ENCODE measurements at places on chromosomes 4 and X.

DNA sequence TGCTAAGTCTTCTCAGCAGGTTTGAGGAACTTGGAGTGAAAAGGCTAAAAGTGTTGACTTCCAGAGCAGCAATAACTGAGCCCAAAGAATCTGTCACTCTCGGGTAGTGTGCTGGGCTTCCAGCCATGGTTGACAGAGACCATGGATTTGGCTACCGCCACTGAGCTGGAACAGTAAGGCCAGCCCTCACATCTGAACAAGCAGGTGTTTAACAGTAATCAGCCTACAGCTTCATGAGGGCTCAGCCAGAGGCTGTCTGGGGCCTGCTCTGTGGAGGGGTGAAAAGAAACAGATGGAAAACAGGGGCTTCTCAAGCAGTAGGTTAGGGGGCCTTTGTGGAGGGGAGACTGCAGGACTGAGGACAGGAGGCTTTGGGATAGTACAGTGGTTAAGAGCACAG lies 14.9 kb downstream of the RASL11B start:
- no peak for DNase-seq

DNA sequence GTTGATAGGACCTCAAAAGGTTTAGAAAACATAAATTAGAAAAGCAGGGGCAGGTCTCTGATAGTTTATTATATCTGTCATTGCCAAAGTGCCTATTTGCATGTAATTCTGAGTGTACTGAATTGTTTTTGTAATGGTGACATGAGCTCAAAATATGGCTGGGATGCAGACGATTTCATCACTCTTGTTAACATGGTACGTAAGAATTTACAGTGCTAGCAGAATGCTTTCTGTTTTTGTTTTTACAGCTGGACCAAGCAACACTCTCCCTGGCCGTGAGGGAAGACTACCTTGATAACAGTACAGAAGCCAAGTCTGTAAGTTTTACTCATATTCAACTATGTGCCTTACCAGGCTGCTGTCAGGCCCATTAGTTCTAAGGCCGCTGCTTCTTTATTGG lies 58.1 kb downstream of the PHEX start:
- no peak for DNase-seq

DNA sequence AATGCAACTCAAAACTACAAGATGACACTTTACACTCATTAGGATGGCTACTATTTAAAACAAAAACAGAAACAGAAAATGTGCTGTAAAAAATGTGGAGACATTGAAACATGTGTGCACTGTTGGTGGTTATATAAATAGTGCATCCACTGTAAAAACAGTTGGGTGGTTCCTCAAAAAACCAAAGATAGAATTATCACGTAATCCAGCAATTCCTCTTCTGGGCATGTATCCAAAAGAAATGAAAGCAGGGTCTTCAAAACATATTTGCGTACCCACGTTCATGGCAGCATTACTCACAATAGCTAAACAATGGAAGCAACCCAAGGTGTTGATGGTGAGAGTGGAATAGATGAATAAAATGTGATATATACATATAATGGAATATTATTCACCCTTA lies 967.2 kb downstream of the TRAM1L1 start:
- DNase-seq: no peak

DNA sequence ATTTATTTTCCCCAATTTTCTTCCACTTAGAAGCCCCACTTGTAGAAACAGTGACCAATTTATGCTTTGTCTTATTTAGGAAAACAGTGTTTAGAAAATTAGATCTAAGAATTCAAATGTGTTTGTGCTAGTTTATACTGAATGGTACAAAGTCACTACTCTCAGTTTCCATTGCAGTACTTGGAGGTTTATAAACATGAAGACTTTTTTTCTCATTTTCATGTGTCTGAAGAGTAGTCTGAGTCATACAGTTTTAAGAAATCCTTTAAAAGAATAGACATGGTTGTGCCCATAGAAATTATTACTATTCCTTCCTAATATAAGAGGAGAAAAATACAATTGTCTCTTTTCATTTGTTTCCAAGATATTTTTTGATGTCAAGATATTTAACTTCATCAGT lies 458.7 kb downstream of the NAF1 start:
- DNase-seq: no peak

DNA sequence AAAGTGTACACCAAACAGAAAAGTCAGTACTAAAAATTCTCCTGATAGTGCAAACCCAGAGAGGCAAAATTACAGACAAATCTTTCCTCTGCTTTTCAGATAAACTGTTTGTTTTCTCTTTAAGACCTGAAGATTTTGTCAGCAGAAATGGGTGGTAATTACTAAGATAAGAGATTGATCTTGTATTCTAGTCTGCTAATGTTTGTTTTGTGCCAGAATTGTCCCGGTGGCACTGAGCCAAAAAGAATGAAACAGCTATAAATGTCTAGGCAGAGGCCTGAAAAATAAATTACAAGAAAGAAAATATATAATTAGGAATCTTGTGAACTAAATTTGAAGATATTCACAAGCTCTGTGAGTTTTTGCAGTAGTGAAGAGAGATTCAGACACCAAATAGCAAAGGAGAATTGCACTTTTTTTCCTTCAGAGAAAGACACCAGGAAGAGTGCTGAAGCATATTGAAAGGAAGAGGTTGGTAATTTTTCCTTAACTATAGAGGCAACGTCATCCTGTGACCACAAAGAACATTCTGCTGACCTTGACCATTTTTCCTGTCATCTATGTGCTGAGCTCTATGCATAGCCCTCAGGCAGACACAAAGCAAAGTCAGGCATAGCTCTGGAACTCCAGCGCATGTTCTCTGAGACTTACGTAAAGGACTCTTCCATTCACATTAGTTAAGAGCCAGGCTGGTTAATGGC lies 314.5 kb upstream of the RASGEF1B start:
- no peak for DNase-seq

GRCh38 chrX:10884246-10884645 lies 226.9 kb upstream of the HCCS start:
- no peak for DNase-seq

DNA sequence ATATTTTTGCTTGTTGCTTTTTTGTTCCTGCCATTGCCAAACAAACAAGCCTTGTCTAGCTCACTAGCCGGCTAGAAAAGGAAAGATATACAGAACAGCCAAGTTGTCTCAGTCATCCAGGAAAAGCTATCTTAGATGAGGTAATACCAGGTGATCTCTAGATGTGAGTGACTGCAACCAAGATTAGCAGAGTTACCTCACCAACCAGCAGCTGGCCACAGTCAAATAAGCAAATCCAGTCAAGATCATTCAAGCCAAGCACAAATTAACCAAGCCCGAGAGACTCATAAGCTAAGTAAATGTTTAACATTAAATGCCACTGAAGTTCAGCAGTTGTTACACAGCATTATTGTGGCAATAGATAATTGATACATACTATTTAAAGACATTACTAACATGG lies 108.6 kb downstream of the CENPC start:
- DNase-seq: no peak

DNA sequence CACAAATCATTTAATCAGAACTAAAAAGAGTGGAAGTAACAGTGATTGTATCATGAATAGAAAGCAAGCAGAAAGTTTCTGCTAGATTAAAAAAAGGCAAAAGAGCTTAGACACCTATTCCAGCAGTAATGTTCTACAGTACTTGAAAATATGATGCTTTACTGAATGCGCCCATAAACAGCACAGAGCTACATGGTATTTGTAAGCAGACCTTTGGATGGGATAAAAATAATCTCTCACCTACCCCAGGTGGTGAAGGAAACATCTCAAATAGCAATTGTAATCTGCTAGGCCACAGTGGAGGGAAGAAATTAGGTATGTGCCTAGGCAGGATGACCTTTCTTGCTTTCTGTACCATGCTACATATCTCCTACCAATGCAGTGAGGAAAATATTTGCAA lies 280.9 kb upstream of the PRKX start:
- DNase-seq: no peak

GRCh38 chr4:112813790-112814189 lies 176.8 kb downstream of the LARP7 start:
- DNase-seq: no peak

DNA sequence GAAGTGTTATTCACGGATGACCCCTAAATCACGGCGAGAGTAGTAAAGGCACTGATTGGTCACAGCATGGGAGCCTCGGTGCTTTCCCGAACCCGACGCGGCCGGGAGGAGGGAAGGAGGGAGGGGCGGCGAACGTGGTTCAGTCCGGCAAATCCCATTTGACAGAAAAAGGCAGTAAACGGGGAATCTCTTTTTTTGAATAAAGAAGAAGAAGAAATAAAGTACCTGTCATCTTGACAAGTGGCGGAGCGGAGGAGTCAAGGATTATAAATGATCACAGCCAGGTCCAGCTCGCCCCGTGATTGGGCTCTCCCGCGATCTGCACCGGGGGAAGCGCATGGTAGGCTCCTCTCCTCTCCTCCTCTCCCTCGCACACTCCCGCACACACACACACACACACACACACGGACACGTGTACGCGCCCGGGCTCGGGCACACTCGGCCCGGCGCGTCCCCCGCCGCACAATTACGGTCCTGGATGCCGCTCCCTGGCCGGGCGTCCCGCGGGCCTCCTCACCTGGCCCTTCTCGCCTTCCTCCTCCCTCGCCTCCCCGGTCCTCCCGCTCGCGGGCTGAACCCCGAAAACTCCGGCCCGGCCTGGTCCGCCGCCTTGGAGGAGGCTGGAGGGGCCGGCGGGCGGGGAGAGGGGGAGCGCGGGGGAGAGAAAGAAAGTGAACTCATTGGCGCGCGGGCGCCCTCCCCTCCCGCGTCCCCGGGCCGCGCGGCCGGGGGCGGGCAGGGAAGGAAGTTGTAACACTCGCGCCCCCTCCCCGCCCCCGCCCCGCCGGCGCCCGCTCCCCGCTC lies 99.2 kb upstream of the TENM3 start:
- DNase-seq: peak; percentile 51

GRCh38 chrX:100635040-100635439 lies 1.6 kb downstream of the TSPAN6 start:
- no peak for DNase-seq

DNA sequence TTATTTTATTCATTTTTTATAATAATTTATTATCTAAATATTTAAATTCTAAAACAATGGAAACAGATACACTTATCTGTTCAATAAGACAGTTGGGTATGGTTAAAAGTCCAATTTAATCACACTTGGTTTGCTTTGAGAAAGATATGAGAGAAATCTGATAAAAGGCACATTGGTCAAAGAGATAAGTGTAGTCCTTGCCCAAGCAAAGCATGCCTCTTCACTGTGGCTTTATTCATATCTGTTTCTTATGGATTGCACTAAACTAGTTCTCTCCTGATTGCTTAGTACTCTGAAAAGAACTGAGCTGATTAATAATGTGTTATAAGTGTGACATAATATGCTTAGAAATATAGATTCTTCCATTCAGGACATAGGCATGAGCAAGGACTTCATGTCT lies 39.8 kb downstream of the CXCL1 start:
- DNase-seq: no peak

DNA sequence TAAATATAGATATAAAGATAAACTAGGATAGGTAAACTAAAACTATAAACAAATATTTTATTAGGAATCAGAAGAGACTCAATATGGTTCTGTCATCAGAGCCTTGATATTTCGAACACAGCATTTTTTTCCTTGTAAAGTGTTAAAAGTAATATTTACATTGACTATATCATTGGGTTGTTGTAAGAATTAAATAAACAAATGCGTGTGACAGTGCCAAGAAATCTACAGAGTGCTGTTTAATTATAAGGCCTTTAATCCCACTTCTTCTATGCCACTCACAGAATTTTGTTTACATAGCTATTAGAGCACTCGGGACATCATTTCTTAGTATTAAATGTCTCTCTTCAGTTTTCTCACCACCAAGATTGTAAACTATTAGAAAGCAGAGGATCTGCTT lies 807.4 kb downstream of the FSTL5 start:
- no peak for DNase-seq

- no peak for DNase-seq
Measured at GRCh38 chrX:39613997-39614679, 483.6 kb downstream of the BCOR start.

DNA sequence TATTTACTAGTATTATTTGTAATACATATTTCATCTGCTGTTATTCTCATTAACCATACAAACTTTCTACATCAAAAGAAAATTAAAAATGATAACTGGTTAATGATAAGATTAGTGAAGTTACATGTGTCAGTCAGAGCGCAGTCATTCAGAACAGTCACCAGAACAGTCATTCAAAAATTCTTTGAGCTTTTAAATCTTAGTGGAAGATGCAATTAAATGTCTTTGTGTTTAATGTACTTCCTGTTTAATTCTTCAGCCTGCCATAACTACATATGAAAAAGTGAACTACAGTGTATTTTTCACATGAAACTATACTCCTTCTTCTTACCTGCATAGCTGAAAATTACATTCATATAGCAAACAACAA lies 179.7 kb upstream of the NDST4 start:
- DNase-seq: no peak

DNA sequence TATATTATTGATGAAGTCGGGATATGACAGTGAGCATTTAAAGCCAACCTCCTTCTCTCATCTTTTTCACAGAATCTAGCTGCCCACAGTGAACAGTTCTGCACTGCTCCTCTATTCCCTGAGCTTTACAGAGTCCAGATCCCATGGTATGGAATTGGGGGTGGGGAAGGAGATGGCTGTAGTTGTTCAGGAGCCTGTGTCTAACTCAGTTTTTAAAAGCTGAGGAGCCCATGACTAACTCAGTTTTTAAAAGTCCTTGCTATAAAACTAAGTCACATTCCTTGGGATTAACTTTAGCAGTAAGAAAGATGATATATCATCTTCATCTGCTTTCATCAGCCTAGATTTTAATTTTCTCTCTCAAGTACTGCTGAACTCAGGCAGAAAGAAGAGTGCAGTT lies 96.4 kb upstream of the STIM2 start:
- DNase-seq: no peak

DNA sequence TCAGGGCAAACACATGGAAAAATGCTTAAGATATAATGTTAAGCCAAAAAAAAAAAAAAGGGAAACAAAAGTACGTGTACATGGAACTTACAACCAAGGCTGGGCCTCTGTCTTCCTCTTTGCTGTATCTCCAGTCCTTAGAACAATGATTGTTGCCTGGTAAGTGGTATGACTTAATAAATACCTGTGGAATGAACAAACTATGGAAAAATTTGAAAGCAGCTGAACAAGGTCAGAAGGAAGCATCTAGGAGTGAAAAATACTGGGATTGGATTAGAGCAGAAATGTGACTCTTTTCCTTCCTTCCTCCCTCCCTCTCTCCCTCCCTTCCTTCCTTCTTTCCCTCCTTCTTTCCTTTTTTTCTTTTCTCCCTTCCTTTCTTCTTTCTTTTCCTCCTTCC lies 54.2 kb upstream of the SMIM10 start:
- no peak for DNase-seq

DNA sequence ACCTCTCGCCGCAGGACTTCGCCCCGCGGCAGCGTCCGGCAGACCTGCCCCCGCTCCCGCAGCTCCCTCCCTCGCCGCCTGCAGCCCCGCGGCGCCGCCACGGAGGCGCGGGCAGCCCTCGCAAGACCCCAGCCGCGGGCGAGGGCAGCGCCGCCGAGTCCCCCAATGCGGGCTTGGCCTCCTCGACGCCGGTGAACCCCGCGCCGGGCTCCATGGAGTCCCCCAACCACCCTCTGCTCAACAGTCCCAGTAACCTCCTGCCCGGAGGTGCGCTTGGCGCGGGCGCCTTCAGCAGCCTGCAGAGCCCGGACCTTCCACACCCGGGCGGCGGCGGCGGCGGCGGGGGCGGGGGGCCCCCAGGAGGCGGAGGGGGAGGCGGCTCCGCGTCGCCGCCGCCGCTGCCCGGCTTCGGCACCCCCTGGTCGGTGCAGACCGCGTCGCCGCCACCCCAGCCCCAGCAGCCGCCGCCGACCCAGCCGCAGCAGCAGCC lies 1.2 kb downstream of the CPEB2 start:
- DNase-seq: peak; percentile 37

Measured in neural crest cell (in vitro differentiated cells).